ENCODE measurements at places on chromosomes 6 and 20.

GRCh38 chr6:170005665-170006064 is 254.2 kb downstream of the ERMARD start:
- no peak for DNase-seq

- no peak for DNase-seq
These were observed 2.1 kb downstream of the AKAP12 start for GRCh38 chr6:151241853-151242252.

DNA sequence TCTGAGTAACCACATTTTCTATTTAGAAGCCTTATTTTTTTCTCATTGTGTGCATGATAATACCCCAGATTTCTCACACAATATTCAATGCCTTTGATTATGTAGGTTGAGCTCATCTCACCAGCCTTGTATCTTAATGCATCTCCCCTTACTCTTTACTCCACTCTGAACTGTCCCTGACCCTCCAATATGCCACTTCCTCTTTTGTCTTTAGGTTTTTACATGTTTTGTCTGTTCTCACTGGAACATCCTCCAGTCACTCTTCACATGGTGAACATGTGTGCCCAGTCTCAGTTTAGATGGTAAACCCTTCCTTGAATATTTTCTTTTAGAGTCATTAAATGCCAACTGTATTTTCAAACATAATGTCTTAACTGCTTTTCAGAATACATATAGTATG is 392.9 kb upstream of the IMPG1 start:
- no peak for DNase-seq

DNA sequence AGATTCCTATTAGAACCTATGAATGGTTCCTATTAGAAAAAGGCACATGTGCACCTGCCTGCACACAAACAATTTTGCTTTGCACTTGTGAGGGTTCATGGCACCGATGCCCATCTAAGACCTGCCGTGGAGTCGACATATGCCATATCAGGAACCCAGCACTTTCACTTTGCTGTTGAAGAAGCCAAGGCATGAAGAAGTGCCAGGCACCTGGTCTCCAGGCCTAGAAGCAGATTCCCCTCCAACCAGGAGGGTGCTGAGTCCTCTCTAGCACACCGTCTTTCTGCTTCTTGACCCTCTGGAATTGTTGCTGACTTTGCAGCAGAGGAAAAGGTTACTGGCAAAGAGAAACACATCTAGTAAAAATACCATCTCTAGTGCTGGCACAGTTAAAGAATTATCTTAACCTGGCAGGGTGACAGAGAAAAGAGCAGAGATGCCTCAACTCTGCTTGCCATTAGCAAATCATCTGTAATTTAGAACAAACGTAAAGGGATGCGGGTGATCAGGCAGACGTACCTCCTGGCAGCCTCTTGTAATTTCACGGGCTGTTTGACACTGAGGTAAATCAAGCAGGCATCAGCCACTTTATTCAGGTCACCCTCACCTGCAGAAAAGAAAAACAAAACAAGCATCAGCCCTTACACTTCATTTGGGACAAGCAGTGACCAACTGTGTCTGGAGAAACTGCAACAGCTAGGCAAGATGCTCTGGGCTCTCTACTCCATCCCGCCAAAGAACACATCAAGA is 37.2 kb downstream of the TTI1 start:
- DNase-seq: no peak

- DNase-seq: no peak
These were observed 476 bp upstream of the CLIC5 start for GRCh38 chr6:46016063-46016608.

Measured in left renal pelvis (tissue), 4 donors.